ENCODE measurements at places on chromosomes 7 and 10.

GRCh38 chr7:33108554-33109004 is 625 bp downstream of the RP9 start:
- no peak for DNase-seq

GRCh38 chr7:151626422-151627115 is 106.9 kb upstream of the RHEB start:
- DNase-seq, result no peak

DNA sequence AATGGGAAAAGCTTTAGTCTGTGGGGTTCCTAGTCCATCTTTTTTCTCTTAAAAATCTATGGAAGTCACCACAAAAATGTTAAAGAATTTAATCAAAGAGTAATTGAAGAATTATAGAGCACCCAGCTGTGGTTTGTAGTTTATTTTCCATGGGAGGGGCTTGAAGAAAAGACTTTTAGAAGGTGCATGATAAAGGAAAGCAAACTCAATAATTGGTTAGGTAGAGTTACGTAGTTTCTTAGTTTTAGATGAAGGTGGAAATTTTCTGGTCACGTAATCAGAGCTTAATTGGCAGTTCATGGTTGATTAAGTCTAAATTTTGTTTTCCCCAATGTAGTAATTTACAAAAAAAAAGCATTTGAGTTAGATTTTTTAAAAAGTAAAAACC is 724 bp downstream of the ZNF107 start:
- DNase-seq, result no peak

DNA sequence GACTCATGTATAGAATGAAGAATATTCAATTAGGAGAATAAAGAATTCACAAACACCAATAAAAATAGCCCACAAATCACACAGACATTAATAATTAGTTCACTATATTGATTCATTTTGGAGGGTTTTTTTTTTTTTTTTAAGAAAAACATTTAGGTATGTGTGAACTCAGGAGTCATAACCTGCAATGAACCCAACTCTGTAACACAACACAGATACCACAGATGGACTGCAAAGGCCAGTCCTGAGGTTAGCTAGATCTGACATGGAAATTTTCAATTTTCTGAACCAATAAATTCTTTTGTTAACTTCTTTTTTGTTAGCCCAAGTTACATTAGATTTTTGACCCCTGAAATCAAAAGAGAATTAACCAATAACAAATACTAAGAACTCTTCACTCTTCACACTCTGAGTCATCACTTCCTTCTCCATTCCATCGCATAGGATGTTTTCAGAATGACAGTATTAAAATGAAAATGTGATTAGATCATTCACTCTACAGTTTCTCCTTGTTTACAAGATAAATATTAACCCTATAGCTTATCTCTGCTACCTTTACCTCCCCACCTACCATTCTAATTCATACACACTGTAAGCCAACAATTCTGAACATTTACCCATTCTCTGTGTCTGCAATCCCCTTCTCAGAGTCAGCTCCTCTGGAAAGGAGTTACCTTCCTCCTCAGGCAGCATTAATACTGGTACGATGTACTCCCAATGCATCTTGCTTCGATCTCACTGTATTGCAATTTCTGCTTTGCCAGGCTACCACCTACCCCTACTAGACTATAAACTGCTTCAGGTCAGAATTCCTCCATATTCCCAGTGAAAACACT is 141.5 kb downstream of the LRRN3 start:
- DNase-seq, result no peak

DNA sequence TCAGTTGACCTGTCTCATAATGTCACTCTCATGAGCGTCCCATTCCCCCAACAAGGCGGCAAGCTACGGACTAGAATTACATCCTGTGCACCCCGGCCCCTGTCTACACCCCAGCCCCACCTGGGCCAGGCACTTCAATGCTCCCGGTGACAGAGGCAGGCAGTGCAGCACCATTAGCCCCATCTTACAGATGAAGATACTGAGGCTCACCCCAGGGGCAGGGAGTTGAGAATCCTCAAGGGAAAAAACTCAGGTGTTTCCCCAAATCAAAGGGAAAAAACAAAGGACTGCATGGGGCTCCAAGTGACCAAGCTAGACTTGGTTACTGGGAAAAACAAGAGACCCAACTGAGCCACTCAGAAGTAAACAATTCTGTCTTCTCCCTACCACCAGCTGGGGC is 4.5 kb downstream of the DLG5 start:
- DNase-seq, result no peak

DNA sequence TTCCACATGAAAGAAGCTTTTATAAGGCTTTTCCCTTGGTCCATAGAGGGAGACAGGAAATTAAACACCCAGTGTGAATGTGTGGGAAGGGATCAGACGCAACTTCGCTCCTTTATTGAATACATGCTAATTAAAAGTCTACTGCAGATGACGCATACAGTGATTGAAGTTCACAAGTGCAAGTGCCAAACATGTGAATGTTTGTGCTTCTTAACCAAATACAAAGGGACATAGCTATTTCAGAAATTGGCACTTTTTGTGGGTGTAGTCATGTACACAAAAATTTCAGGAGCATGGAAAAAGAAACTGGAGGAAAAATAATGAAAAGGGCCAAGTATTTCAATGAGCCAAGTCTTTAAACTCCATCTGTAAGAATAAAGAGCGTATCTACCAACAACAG is 283.7 kb downstream of the SKAP2 start:
- DNase-seq, result no peak

DNA sequence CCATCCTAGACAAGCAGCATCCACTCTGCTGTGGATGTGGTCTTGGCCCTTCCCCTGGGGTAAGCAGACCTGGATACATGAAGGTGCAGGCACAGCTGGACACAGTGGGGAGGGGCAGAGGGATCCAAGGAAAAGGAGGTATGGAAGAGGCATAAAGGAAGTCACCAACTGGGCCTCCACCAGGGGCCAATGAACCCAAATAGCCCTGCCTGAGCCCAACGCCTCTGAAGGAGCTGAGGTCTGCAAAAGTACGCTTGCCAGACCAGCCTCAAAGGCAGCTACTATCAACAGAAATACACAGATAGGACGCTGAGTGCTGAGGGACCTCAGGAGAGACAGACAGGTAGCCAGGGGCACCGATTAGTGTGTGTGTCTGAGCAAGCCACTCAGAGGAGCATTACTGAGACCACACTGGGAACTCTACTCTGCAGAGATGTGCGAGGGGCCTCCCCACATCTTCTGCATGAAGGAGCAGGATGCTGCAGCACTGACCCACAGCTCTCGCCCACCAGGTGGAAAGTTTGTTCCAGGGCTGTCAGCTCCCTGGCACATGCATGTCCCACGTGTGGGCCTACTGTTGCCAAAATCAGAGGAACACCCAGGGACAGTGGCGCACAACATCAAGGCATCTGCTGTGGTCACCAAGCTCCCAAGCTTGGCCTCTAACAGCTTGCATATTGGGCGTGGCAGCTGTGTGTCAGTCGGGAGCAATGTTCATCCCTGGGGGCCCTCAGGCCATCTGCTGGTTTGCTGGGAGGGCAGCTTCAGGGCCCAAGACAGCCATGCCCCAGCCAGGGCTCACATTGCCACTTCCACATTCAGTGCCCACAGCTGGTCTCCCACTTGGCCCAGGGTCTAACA is 40.0 kb downstream of the MKI67 start:
- no peak for DNase-seq

- DNase-seq, result no peak
Observed at GRCh38 chr10:102010961-102011360, 45.0 kb downstream of the ARMH3 start.
